ENCODE measurements at places on chromosomes 16 and 17. TPM values are rescaled to one million over a fixed set of nuclear protein-coding genes. Genes with fewer than 3 reads are reported as not detected.

The CTCF gene
- total RNA-seq, result 25.5 TPM

The ZNF500 gene
- 8.9 TPM for total RNA-seq

The RNF166 gene
- total RNA-seq, result 36.4 TPM

The LASP1 gene
- total RNA-seq, result 162 TPM

The TIGD7 gene
- 8.8 TPM for total RNA-seq

The SHISA6 gene
- 8.8 TPM for total RNA-seq

The KRTAP2-1 gene
- total RNA-seq, result not detected

The PLCD3 gene
- total RNA-seq, result 68.4 TPM

The HOXB1 gene
- total RNA-seq, result not detected

The ANKRD13B gene
- 13.2 TPM for total RNA-seq

The NAGLU gene
- total RNA-seq, result 80.9 TPM

The C16orf92 gene
- total RNA-seq, result not detected

The GJC1 gene
- total RNA-seq, result 10.1 TPM

The KRT39 gene
- not detected for total RNA-seq

The KRT222 gene
- total RNA-seq, result not detected

Measured in omental fat pad (tissue), 4 donors.